Inflammatory macrophage treated with lipopolysaccharide for 1 hour (primary cell): ENCODE measurements at places on chromosomes 13 and 19.

- peak; percentile 32 for DNase-seq
Observed at GRCh38 chr13:51821606-51822005, 17.6 kb upstream of the DHRS12 start.

GRCh38 chr19:19305696-19306095, 14.6 kb downstream of the SUGP1 start:
- DNase-seq, result no peak

GRCh38 chr19:15584541-15585115, 30.4 kb upstream of the CYP4F8 start:
- peak; percentile 89 for DNase-seq

GRCh38 chr13:109447667-109448066, 338.7 kb downstream of the IRS2 start:
- DNase-seq, result no peak

DNA sequence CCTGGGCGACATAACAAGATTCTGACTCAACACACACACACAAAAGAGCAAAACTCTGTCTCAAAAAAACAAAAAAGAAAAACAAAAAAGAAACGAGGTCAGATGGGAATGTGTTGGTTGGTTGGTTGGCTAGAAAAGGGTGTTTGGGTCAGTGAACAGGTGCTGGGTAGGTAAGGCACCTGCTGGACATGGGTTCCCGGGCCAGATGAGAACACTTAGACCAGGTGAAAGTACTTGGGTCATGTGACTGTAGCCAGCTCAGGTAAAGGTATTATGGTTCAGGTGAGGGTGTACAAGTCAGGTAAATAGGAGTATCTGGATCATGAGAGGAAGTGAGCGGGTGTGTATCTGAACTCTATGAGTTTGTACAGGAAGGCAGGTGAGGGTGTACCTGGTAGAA, 14.5 kb upstream of the ZNF414 start:
- no peak for DNase-seq

DNA sequence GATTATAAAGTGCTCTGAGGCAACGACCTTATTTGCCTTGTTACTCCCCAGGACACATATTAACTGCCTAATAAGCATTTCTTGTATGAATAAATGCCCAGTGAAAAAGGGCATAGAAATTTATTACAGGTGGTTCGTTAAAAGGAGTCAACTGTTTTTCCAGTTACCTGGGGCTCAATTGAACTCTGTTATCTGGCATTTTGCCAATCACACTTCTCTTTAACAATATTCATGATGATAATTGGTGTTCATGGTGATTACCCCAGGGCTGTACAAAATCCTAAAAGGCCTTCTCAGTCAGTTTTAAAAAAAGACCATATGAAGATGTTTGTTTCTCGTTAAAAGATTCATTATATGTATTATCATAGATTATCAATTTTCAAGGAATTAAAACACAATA, 57.1 kb downstream of the KL start:
- no peak for DNase-seq

DNA sequence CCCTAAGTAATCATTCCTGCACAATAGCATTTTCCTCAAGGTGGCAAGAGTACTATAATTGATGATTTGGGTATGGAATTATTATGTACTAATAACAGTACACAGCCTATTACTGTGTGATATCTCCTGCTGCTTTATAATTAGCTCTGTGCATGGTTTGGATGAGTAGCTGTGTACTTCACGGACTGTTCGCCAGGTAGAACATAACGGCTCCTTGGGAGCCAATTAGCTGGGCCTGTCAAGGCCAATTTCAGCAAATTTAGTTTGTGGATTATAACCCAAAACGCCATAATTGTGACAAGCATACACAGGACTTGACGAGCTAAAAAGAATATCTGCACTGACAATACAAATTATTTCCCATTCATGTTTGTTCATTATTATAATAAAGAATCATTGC, 1584.2 kb downstream of the SLITRK1 start:
- no peak for DNase-seq

- DNase-seq, result peak; percentile 86
Observed at GRCh38 chr19:42199440-42200115, 17.9 kb downstream of the DEDD2 start.

DNA sequence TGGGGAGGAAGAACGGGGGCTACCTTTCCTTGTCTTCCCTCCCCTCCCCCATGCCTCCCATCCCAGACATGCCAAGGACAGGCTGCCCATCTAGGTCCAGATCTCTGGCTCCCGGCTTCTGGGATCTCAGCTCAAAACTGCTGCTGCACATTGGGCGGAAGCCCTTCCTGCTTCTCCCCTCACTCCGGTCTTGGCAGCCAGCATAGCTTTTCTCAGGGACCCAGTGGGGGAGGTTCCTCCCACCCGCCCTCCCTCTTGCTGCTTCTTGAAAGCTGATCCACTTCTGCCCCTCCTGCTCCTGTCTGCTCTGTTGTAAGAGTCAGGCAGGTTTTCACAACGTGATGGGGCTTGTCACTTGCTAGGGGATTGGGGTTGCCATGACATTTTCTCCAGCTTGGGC, 21.7 kb upstream of the RNF17 start:
- DNase-seq, result no peak

GRCh38 chr13:27310946-27311345, 40.3 kb downstream of the RASL11A start:
- DNase-seq, result no peak

DNA sequence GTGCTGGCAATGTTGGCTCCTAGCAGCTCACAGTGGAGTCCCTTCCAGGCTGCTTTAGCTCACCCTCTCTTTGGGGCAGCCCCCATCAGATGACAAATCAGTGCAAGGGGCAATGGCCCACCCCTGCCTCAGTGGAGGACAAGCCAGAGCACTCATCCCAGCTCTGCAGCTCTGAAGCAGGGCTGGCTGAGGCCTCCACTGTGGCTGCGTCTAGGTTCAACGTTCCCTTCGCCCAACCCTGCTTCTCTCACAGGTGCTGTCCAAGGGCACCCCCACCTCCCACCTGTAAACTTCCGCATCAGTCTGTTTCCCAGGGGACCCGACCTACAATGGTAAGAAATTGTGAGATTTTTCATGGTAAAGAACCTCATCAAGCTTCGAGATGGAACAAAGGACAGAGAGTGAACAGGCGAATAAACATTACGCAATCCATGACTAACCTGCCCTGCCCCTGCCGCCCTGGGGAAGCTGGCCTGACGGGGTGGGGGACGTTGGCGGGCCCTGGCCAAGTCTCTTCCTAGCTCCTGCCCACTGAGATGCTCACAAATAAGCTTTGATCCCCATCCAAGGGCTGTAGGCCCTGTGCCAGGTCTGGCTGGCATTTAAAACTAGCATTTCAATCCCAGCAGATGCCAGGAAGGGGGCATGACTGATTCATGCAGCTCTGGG, 40.5 kb downstream of the DZIP1 start:
- DNase-seq, result no peak

DNA sequence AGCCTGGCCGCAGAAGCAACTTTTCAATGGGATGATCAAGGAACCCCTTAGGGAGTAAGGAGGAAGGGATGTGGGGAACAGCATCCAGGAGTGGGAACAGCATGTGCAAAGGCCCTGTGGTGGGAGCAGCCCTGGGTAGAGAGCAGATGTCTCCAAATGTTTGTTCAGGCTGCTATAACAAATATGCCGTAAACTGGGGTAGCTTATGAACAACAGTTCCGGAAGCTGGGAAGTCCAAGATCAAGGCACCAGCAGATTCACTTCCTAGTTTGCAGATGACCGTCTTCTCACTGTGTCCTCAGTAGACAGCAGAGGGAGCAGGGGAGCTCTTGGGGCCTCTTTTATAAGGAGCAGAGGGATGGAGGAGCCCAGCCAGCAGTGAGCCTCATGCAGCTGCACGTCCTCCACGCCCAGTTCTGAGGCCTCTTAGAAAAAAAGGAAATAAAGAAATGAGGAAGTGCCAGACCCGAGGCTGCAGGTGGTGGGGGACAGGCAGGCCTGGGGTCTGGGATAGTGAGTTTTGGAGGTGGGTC, 4.2 kb upstream of the LRRC25 start:
- peak; percentile 90 for DNase-seq

GRCh38 chr13:93262729-93263345, 36.2 kb downstream of the GPC6 start:
- DNase-seq, result no peak

GRCh38 chr13:83184819-83185218, 697.5 kb downstream of the SLITRK1 start:
- DNase-seq, result no peak

GRCh38 chr13:100875392-100876043, 200.9 kb upstream of the TMTC4 start:
- DNase-seq, result peak; percentile 13

GRCh38 chr19:35436477-35437405, 11.3 kb upstream of the FFAR2 start:
- peak; percentile 99 for DNase-seq

GRCh38 chr13:107091428-107091827, 523.5 kb upstream of the ARGLU1 start:
- no peak for DNase-seq

DNA sequence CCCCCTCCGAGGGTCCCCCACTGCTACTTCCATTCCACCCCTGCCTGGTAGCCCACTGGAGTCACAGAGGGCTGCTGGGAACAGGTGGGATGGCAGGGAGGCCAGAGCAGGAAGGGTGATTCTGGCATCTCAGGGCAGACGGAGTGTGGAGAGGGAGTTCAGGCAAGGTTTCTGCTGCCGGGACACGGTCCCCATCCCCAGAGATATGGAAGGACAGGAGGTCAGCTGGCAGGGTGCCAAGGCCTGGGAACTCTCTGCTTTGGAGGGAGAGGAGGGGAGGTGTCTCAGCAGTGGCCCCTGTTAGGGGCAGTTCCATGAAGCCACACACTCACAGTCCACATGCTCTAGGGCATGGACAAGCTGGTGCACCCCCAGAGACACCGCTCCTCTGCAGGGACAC, 68.1 kb downstream of the CHST8 start:
- no peak for DNase-seq

- peak; percentile 41 for DNase-seq
Observed at GRCh38 chr19:12782424-12783290, 7.3 kb upstream of the HOOK2 start.

GRCh38 chr13:72620874-72621273, 106.6 kb downstream of the MZT1 start:
- DNase-seq, result no peak

GRCh38 chr19:37929355-37929923, 22.4 kb downstream of the SIPA1L3 start:
- DNase-seq, result no peak
